ENCODE measurements at places on chromosomes 3 and 15.

GRCh38 chr3:142931222-142931621 lies 32.3 kb downstream of the PAQR9 start:
- no peak for DNase-seq

DNA sequence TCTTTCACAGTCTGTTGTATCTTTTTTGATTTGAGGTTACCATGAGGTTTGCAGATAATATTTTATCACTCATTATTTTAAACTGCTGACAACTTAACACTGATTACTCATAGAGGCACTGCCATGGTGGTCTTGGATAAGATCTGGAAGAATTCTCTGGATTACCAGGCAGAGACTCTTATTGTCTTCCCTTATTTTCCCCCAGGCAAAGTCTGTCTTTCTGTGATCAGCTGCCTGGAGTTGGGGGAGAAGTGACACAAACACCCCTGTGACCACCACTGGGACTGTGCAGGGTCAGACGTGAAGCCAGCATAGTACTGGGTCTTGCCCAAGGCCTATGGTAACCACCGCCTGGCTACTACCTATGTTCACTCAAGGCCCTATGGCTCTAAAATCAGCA lies 4.7 kb downstream of the PATL2 start:
- DNase-seq = no peak

DNA sequence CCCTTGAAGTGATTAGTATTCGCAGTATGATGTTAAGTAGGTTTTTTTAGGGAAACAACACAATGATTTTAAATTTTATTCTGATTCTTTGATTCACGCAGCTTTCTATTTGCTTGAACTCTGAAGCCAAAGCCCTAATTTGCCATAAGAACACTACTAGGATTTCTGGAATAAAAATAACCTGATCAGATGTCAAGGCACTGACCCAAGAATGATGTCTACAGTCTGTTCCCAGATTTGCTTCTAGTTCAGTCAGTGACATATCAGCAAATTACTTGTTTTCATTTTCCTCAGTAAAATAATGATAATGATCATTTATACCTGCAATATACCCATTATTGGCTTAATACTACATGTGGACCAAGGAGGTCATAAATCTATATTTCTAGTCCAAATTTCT lies 179.5 kb upstream of the EIF1B start:
- no peak for DNase-seq

DNA sequence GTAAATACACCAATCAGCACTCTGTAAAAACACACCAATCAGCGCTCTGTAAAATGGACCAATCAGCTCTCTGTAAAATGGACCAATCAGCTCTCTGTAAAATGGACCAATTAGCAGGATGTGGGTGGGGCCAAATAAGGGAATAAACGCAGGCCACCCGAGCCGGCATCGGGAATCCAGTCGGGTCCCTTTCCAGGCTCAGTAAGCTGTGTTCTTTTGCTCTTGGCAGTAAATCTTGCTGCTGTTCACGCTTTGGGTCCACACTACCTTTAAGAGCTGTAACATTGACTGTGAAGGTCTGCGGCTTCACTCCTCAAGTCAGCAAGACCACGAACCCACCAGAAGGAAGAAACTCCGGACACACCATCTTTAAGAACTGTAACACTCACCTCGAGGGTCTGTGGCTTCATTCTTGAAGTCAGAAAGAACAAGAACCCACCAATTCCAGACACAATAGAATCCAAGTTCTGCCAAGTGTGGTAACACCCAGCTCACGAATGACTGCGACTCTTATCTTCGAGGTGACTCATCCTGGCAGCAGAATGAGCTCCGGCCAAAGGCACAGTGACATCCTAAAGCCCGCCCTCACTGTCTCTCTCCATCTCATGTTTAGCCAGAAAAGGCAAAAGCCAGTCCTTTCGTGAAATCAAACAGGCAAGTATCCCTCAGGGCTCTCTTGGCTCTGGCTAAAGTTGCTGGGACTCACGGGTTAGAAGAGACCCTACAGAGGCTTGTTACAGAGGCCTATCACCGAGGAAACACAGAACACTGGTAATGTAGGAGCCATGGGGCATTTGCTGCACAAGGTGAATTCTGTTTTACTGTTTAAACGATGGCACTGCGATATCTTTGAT lies 155.2 kb downstream of the FAM43A start:
- DNase-seq = no peak

GRCh38 chr3:195160257-195160898 lies 110.6 kb downstream of the XXYLT1 start:
- DNase-seq = no peak

DNA sequence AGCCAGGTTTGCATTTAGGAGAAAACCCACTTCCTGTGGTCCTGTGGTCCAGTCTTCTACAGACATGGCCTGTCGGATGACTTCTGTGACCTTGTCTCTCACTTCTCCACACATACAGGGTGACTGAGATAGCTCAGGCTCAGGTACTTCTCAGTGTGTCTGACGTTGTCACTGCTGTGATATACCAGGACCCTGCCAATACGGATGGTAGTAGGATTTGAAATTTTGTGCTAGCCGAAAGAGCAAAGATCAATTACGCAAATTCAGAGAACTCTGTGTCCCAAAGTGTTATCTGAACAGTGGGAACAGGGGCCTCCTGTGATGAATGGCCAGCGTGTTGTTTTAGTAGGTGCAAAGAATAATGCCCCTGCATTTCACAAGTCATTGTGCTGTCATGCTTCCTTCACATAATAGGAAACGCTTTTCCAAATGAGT lies 128.9 kb downstream of the MCTP2 start:
- no peak for DNase-seq

GRCh38 chr15:67911727-67912126 lies 71.9 kb upstream of the RNU6-1 start:
- no peak for DNase-seq

GRCh38 chr3:64680334-64680733 lies 7.5 kb downstream of the ADAMTS9 start:
- DNase-seq = no peak

- DNase-seq = no peak
Measured at GRCh38 chr15:87326269-87326668, 930.3 kb downstream of the NTRK3 start.

DNA sequence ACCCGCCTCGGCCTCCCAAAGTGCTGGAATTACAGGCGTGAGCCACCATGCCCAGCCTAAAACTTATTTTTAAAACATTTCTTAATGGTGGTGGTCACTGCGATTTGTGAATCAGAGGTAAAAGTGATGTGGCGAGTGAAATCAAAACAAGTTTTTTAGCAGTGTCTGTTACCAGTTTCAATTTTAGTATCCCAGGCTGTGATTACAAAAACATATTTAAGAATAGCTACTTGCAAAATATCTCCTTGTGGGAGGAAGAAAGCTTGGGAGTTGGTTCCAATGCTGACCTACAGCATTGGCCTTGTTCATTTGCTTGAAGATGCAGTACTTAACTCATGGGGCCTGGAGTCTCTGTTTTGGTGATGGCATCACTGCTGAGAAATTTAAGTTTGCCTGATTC lies 4.5 kb downstream of the RAB7A start:
- no peak for DNase-seq

DNA sequence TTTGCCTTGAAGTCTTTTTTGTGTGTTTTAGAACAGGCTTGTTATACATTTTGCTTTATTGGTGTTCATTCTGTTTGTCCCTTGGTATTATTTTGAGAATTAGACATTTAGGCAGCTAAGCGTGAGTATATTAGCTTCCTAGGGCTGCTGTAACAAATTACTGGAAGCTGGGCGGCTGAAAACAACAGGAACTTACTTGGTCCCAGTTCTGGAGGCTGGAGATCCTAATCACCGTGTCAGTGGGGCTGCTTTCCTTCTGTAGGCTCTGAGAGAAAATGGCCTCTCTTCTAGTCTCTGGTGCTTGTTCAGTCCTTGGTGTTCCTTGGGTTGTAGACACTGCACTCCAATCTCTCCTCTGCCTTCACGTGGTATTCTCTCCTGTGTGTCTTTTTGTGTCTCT lies 142.3 kb downstream of the KLHL25 start:
- no peak for DNase-seq

GRCh38 chr15:42734076-42734672 lies 2.8 kb downstream of the CDAN1 start:
- DNase-seq = no peak

All from posterior cingulate gyrus (tissue), 11 donors.